ENCODE measurements at places on chromosomes 3 and 15.

- DNase-seq = no peak
These were observed 45.6 kb upstream of the CHMP2B start for GRCh38 chr3:87181551-87181950.

GRCh38 chr3:124886168-124887056 lies 753 bp downstream of the ITGB5 start:
- DNase-seq = no peak

DNA sequence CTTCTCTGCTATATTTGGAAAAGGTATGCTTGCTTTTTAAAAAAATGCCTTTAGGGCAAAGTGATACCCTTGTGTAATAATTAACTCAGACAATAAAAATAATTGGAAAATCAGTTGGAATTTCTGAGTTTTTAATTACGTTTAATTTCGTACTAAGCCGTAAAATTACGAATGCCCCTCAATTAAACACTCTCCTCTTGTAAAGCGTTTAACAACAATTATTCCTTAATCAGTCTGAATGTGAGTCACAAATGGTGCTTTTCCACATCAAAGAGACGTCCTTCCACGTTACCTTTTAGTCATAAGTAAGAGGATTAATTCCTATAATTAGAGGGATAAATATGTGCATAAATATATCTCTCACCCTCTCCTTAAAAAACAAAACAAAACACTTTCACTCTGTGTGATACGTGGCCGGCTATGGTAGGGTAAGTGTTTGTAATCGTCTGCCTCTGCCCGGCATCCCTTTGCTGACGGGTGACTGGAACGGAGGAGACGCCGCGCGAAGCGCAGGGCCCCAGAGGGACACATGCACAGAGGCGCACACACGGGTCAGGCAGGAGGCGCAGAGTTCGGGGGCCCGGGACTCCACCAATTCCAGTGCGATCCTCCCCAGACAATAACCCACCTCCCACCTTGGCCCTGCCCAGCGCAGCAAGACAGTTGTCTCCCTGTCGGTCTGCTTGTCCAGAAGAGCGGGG lies 9.7 kb upstream of the MEIS2 start:
- no peak for DNase-seq

- DNase-seq = no peak
These were observed 107.5 kb upstream of the THBS1 start for GRCh38 chr15:39473298-39473947.

- no peak for DNase-seq
These were observed 19.0 kb downstream of the SLCO3A1 start for GRCh38 chr15:91872356-91873137.

GRCh38 chr3:175951047-175951694 lies 1092.0 kb downstream of the NAALADL2 start:
- DNase-seq = no peak

- DNase-seq = no peak
These were observed 123.2 kb downstream of the MAGI1 start for GRCh38 chr3:65915477-65915876.

GRCh38 chr3:53261712-53262111 lies 5.9 kb upstream of the TKT start:
- no peak for DNase-seq

DNA sequence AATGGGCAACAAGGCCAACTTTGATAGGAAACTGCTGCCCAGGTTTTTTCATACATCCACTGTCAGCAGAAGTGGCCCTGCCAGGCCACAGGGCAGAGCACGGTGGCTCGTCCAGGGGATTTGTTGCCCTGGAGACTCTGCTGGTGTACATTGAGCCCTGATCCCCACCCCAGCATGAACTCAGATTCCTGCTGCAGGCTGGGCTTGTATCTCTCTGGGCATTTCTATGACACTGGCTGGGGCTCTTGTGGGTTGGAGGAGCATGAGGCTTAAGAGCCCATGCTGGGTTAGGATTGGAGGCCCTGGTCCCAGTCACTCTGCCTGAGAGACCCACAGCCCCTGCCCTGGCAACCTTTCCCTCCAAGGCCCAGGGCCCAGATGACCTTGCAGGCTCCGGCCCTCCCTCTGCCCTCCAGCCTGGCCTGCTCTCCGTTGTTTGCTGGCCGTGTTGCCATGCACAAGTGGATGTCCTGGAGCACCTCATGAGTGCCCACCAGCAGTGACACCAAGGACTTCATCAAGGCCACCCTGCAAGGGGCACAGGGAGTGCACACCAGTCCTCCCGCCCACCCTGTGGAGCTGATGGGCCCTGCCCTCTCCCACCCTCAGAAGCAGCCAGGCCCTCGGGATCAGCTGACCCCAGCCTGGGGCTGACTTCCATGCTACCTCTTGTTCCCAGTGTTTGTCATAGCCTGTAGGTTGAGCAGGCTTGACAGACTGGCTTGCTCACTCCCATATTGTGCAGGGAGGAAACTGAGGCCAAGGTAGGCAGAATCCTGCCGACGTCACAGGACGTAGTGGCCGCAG lies 58.2 kb downstream of the ZNF445 start:
- no peak for DNase-seq

DNA sequence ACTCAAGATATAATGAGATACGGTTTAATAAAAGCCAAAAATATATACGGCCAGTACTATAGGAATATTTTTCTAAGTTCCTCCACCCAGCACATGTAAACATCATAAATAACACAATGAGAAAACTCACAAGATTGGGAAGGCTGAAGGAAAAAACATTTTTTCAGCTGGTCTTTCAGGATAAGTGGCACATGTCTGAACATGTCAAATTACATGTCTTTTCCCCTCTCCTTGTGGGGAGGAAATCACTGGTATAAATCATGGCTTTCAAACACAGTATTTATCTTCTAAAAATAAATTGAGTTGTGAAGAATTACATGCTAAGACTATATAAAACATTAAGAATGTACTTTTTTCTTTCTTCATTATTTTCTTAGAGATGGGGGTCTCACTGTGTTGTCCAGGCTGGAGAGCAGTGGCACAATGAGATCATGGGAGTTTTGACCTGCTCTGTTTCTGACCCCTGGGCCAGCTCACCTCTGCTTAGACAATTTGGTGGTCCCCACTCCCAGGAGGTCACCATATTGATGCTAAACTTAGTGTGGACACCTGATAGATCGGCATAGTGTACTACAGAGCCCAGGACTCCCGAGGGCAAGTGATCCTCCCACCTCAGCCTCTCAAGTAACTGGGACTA lies 32.8 kb downstream of the ETV5 start:
- DNase-seq = no peak
